ENCODE measurements at places on chromosomes 1 and 21. TPM values are rescaled to one million over a fixed set of nuclear protein-coding genes. Genes with fewer than 3 reads are reported as not detected.

The OR2T3 gene
- not detected for total RNA-seq

The OMA1 gene
- 10.6 TPM for total RNA-seq

The PMVK gene
- total RNA-seq, result 6.4 TPM

The SPOCD1 gene
- 62.2 TPM for total RNA-seq

The CYP4X1 gene
- not detected for total RNA-seq

The MIXL1 gene
- not detected for total RNA-seq

The LRRC53 gene
- total RNA-seq, result not detected

The TFF2 gene
- not detected for total RNA-seq

The SV2A gene
- 19.4 TPM for total RNA-seq

The NUF2 gene
- 17.7 TPM for total RNA-seq

The LCE3E gene
- not detected for total RNA-seq

The PYCR2 gene
- total RNA-seq, result 36.7 TPM

The SELL gene
- not detected for total RNA-seq

The ATP6V1G3 gene
- total RNA-seq, result 0.43 TPM

The AMPD1 gene
- not detected for total RNA-seq

The PDZK1 gene
- under 0.01 TPM for total RNA-seq

The CFAP141 gene
- not detected for total RNA-seq

The DISP3 gene
- not detected for total RNA-seq

The CHIA gene
- total RNA-seq, result not detected

The WNT3A gene
- not detected for total RNA-seq

The SRSF10 gene
- total RNA-seq, result 117 TPM

The TRAF3IP3 gene
- total RNA-seq, result not detected

The C8B gene
- total RNA-seq, result not detected

The OR2L13 gene
- total RNA-seq, result not detected

All from fibroblast of villous mesenchyme (primary cell).